Calu3 (cell line): ENCODE measurements at places on chromosomes 1 and 21. TPM values are rescaled to one million over a fixed set of nuclear protein-coding genes. Genes with fewer than 3 reads are reported as not detected.

DNA sequence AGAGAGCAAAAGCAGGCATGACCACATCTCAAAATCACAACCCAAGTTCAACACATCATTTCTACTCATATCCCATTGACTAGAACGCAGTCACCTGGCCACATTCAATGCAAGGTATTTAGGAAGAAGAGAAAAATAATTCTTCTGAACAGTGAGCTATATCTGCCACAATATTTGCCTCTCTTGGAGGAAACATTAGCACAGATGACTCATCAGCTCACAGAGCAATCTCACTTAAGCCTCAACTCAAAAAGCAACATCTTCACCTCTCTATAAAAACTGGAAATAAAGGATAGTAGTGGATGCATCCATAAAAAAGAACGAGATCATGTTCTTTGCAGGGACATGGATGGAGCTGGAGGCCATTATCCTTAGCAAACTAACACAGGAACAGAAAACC is 143.9 kb upstream of the FMN2 start:
- no peak for DNase-seq

Gene MYOC
- not detected in 2 replicates for total RNA-seq

- DNase-seq = no peak
Observed at GRCh38 chr21:32448803-32449594, 36.5 kb downstream of the EVA1C start.

- no peak for DNase-seq
Observed at GRCh38 chr1:15701784-15702183, 17.7 kb downstream of the PLEKHM2 start.

- no peak for DNase-seq
Observed at GRCh38 chr1:245181158-245181517, 26.4 kb downstream of the KIF26B start.

GRCh38 chr21:30680586-30680985 is 37.9 kb downstream of the KRTAP20-3 start:
- DNase-seq = no peak

Gene PRDM16
- 0.09 and 0.66 TPM in 2 replicates for total RNA-seq

DNA sequence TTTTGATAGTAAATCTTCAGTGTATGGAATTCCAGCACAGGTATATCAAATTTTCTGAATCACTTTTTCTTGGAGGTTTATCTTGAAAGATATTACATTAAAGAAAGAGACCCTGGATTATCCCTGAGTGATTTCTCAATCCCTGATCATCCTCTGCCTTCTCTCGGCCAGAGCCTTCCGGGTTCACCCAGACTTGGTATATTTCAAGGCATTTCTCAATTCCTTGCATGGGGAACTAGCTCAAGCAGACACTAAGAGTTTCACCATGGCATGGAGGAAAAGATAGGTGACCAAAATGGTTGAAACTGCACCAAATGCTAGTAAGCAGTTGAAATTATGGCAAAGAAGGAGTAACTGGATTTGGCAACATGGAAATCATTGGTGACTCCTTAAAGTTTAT is 5.7 kb downstream of the VAMP4 start:
- DNase-seq = no peak

Gene FCGR2B
- total RNA-seq = not detected in 2 replicates

Gene KRTAP21-3
- not detected in 2 replicates for total RNA-seq

GRCh38 chr1:68815632-68816031 is 318.8 kb upstream of the DEPDC1 start:
- DNase-seq = no peak

DNA sequence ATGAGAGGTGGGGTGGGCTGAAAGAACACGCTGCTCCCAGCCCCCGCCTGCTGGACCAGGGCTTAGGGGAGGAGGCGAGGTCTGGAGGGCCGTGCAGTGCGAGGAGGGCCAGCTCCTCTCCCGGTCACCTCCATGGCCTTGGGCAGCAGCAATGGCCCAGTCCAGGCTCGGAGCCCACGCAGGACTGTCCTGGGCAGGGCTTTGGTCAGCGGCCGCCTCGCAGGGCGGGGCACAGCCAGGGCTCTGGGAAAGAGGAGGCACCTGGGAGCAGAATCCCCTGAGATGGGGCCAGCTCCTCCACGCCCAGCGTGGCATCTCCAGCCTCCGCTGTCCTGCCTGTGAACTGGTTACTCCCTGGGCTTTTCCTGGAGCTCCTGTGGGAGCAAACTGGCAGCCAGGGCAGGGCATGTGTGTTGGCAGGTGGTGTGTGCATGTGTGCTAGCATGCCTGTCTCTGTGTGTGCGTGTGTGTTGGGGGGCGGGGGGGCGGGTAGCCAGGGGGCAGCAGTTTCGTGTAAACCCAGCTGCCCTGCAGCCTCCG is 27.4 kb downstream of the ARHGEF16 start:
- DNase-seq = no peak

DNA sequence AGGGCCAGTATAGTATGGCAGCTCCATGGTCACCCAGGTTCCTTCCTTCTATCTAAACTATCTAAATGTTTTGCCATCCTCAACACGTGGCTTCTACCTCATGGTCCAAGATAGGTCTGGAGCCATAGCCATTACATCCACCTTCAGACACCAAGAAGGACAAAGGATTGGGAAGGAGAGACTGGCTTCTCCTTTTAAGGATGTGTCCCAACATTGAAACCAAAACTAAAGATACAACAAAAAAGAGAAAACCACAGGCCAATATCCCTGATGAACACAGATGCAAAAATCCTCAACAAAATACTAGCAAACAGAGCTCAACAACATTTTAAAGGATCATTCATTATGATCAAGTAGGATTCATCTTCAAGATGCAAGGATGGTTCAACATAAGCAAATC is 24.8 kb downstream of the HSD11B1 start:
- DNase-seq = no peak

GRCh38 chr1:238826891-238827290 is 559.5 kb upstream of the CHRM3 start:
- DNase-seq = no peak

GRCh38 chr1:241499910-241500309 is 19.6 kb downstream of the FH start:
- DNase-seq = peak; percentile 28

Gene ITGB3BP
- total RNA-seq = 42.1 and 52.1 TPM in 2 replicates

DNA sequence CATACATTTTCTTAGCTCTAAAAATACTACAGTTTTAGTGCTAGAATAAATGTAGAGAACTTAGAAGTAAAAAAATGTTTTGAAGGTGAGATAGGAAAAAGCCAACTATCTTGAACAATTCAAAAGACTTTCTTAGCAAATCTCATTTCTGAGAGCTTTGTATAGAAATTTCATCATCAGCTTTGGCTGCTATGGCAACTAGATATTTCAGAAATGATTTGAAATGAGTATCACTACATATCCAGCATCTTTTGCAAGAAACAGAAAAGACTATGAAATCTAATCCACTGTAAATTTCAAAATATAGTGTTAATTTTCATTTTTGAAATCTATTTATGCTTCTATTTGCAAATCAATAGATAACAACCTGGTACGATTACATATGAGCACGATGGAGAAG is 57.7 kb downstream of the RGS7 start:
- DNase-seq = no peak

DNA sequence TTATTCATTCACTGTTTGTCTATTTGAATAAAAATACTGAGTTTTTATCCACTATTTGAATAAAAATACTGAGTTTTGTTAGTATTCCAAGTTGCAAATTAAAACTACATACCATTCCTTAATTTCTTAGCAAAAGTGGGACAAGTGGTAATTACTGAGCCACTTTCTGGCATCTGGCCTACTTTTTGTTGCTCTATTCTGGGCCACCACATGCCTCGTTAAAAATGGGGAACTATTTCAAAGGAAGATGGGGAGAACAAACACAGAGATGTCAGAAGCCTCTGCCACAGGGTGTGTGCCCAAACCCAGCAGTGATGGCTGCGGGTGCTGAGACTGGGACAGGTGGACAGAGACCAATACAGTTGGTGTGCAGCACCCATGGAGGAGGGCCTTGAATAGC is 14.6 kb downstream of the PIGP start:
- no peak for DNase-seq

DNA sequence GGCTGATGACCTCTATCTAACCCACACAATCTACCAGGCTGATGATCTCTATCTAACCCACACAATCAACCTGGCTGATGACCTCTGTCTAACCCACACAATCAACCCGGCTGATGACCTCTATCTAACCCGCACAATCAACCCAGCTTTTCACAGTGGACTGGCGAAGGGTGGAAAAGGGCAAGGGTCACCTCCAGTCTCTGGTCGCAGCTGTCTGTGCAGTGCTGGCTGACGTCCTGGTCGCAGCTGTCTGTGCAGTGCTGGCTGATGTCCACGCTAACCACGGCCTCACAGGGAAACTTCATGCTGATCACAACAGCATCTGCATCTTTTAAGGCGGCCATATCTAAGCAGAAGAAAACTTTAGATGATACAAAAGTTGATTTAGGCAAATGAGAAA is 12.2 kb upstream of the CCDC27 start:
- no peak for DNase-seq

DNA sequence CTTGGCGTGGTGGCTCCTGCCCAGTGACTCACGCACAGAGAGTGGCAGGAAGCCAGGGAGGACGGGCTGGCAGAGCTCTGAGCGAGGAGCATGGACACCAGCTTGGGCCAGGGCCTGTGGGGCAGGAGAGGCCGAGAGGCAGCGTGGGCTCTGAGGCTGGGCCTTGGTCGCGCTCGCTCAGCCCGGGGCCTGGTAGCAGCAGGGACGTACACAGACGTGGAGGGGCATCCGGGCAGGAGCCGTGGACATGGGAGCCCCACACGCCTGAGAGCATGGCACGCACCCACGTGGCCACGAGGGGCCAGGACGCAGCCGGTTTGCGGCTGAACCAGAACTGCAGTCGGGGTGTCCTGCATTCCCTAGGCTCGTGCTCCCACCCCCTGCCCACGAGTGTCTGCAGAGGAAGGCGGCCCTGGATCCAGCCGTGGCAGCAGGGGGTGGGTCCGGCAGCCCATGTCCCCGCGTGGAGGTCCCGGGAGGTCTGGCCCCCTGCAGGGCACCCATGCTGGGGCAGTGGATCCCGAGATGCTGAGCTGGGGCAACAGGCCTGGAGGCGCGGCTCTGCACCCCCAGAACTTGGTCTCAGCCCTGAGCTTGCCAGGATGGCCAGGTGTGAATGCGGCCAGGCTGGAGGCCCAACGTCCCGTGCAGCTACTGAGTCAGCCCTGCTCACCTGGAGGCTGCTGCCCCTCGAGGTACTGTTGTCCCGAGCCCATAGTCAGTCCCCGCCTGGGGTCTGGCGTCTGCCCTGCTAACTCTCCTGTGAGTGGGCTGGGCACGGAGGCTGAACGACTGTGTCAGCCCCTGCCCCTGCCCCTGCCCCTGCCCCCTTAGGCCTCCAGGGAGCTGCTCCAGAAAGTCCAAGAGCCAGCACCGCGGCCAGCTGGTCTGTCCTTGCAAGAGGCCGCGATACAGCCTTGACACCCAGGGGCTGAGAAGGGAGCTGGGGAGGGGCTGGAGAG is 61.6 kb downstream of the SLX9 start:
- DNase-seq = peak; percentile 54

Gene FCRL5
- not detected in 2 replicates for total RNA-seq

- DNase-seq = no peak
Observed at GRCh38 chr1:118247593-118247992, 62.6 kb upstream of the SPAG17 start.

Gene GJA9
- 0.56 TPM in 1 of 2 replicates, not detected in the other for total RNA-seq

Gene OR6N1
- total RNA-seq = not detected in 2 replicates

DNA sequence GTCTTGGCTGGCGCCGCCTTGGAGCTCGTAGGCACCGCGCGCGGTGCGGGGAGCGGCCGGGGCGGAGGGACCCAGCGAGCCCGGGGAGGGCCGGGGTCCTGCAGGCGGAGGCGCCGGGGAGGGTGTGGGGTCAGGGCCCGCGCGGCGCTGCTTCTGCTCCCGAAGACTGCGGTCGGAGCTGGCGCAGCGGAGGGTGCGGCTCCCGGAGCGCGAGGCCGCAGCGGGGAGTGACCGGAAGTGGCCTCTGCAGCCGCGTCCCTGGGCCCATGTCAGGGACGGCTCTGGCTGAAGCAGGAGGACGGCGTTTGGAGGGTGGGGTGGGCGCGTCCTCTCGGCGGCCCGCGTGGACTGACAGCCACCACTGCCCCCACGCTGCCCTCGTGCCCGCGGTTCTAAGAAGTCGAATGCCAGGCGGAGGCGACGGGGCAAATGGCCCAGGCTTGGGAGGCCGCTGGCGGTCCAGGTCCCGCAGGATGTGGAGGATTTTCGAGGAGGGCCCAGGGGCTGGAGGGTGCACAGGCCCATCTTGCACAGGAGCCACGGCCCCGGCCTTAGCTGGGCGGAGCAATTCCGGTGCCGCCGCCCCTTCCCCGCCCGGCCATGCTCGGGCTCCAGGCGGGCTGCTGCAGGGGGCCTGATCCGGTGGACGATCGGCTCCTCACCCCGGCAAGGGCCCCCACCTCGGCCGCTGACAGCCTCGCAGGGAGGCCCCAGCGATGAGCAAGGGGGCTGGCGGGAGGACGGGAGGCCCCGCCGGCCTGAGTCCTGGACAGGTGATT is 7.7 kb upstream of the ZNF669 start:
- peak; percentile 67 for DNase-seq

DNA sequence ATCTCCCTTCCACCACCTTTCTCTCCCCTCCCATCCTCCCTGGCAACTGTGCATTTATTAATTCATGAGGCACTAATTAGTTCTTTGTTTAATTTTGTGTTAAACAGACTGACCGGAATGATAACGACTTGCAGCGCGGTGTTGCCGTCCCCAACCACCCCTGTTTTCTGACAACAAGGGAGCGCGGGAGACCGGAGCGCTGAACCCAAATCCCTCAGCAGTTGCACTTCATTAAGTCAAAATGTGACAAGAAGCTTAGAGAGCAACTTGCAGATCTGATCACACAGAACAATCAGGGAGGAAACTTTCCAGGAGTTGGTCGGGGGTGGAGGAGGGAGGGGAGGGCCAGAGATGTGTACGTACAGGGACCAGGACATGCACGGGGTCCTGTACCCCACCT is 89.2 kb downstream of the CASZ1 start:
- DNase-seq = no peak

Gene CA14
- total RNA-seq = 1.0 and 1.3 TPM in 2 replicates

Gene TNFRSF18
- 0.66 TPM in 1 of 2 replicates, not detected in the other for total RNA-seq

Gene RAB25
- 182 and 189 TPM in 2 replicates for total RNA-seq

GRCh38 chr1:53616511-53616910 is 122.5 kb downstream of the GLIS1 start:
- DNase-seq = no peak

- no peak for DNase-seq
Observed at GRCh38 chr21:45982092-45982757, 655 bp downstream of the COL6A1 start.

Gene KRTAP12-3
- total RNA-seq = not detected in 2 replicates

Gene S100A14
- 74.6 and 106 TPM in 2 replicates for total RNA-seq

Gene NPPA
- not detected in 2 replicates for total RNA-seq

DNA sequence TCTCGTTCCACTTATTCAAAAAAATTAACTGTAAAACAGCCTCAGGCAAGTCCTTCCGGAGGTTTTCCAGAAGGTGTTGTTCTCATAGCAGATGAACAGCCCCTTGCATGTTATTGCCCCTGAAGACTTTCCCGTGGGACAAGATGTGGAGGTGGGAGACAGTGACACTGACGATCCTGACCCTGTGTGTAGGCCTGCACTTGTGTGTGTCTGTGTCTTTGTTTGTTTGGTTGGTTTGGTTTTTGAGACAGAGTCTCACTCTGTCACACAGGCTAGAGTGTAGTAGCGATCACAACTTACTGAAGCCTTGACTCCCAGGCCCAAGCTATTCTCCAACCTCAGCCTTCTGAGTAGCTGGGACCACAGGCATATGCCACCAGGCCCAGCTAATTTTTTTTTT is 12.6 kb downstream of the ETV3L start:
- DNase-seq = no peak

Gene CPLANE2
- 4.2 and 7.4 TPM in 2 replicates for total RNA-seq

Gene AK5
- 0.61 TPM in 1 of 2 replicates, not detected in the other for total RNA-seq
